Occipital lobe (tissue), 3 donors: ENCODE measurements at places on chromosomes 4 and X.

- DNase-seq: no peak
Observed at GRCh38 chr4:176927664-176928063, 134.9 kb upstream of the VEGFC start.

GRCh38 chr4:187550256-187550950 is 445.2 kb upstream of the ZFP42 start:
- DNase-seq: no peak

- DNase-seq: no peak
Observed at GRCh38 chr4:102828497-102828808, 1.1 kb upstream of the UBE2D3 start.

DNA sequence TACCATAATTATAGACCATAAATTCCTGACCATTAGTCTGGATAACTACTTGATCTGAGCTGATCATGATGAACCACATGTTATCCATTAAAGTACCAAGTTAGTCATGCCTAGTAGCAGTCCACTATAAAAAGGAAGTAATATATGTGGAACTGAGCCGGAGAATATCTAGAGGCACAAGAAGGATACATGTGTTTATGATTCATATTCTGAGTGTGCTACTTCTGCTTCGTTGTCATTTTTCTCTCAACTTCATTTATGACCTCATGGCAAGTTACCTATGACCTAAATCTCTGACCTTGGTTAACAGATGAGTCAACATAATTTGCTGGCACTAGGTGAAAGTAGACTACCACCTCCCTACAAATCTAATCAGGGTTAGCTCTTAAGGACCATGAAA is 56.5 kb upstream of the ANKRD17 start:
- DNase-seq: no peak

DNA sequence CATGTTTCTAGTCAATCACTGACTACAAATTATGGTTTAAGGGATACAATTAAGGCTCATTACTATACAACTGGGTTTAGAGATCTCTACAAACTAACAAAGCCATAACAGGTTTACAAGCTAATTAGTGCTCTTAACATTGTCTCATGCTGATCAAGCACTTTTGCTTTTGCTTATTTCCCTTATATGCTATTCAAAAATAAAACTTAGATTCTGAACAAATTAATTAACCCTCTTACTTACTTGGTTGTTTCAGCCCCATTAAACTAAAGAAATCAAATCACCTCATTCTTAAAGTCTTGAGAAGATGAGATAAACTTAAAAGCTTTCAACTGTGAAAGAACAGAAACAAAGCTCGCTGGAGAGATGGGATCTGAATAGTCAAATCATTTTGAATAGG is 2024.5 kb upstream of the ADGRL3 start:
- no peak for DNase-seq

GRCh38 chr4:107736037-107736436 is 16.0 kb upstream of the PAPSS1 start:
- no peak for DNase-seq

DNA sequence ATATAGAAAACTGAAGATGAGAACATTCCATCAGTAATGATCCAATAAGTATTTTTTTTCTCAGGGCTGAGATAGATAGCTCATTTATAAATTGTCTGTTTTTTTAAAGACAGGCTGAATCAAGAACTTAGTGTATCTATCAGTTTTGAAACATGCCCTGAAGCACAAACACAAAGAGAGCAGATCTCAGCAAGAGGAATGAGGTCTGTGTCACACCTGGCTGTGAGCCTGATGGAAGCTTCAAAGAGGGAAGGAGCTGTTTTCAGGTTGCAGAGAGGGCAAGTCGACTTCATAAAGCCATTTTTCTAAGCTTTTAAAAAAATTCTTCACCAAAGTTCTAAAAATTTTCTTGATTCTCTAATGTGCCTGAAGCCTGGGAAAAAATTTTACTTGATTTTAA is 434.9 kb downstream of the PDGFC start:
- no peak for DNase-seq

DNA sequence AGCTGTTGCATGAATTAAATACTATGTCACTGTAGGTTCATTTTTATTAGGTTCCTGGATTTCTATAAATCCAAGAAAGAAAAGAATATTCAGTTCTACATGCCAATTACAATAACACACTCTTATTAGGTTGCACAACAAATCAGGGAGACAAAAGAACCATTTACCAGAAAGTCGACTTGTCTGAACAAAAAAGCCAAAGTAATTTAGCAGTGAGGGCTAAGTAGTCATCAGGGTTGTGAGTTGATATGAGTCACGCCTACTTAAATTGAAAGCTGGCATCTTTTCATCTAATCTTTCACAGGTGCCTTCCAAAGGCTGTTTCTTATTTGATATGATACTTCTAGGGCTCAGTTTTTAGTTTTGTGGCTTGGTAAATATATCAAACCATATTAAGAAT is 25.4 kb upstream of the GNRHR start:
- no peak for DNase-seq

- DNase-seq: no peak
Observed at GRCh38 chrX:124346117-124346876, at the start of gene SH2D1A. Gene SH2D1A, plus strand, starts transcription at chrX:124346563. Its CDS starts 80 bp downstream, at chrX:124346643.

- DNase-seq: no peak
Observed at GRCh38 chr4:37537484-37537883, 148.7 kb downstream of the RELL1 start.

DNA sequence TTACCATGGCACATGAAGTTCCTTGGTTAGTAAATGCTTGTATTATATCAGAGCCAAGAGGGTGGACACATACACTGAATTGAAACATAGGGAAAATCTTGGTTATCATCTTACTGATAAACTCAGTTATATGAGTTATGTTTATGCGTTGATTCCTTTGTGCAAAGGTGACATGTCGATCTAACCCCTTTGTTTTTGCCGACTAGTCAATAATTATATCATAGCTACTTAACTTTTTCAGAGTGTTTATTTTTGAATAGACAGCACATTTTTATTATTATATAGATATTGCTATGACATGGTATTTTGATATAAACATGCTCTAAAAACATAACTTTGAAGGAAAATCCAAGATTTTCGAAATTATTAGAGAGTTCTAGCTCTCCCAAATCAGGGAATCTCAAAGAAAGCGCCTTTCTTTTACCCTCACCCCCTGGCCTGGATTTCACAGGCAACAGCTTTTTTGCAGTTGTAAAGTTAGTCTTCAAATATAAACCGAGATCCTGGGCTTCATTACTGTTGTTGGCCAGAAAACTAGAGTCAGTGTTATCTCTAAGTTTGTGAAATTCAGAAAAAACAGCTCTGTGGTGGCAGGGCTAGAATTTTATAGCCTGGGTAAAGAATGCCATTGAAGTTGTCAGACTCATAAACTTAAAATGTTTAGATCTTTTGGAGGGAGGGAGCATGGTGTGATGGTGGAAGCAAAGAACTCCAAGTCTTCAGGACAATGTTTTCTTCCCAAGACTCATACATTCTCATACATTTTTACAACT is 45.8 kb upstream of the PITX2 start:
- DNase-seq: no peak

GRCh38 chr4:15874671-15875070 is 63.9 kb downstream of the FGFBP1 start:
- no peak for DNase-seq

DNA sequence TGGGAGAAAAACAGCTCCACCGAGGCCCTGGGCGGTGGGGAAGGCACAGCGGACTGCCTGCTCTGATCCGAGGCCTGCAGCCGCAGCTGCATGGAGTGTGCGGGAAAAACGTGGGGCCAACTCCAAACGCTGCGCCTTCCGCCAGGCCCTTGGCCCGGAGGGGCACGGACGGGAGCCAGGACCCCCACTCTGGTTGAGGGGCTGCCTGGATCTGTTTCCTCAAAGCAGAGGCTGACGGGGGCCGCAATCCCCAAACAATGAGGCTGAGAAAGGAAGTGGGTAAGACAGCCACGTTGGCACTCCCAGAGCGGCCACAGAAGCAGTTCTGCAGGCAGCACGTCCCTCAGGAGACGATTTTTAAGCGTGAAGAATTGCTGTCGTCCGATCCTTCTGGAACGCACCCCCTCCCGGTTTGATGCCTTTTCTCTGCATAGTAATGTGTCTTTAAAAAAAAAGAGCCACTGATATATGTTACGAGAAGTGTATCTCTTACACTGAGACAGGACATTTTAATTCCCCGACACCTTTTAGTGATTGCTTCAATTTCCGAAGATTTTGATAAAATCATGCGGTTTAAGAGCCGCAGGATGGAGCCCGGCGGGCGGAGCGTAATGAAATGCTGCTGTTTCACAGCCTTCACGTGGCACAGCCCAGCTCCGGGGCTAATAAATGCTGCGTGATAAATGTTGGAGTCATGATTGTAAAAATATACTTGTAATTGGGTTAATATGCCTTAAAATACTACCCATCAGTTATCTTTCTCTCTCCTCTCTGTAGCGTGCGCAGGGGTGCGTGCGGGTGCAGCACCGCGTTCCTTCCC is 85.7 kb downstream of the FAM53A start:
- DNase-seq: no peak
